ENCODE measurements at places on chromosomes 11 and 22. TPM values are rescaled to one million over a fixed set of nuclear protein-coding genes. Genes with fewer than 3 reads are reported as not detected.

DNA sequence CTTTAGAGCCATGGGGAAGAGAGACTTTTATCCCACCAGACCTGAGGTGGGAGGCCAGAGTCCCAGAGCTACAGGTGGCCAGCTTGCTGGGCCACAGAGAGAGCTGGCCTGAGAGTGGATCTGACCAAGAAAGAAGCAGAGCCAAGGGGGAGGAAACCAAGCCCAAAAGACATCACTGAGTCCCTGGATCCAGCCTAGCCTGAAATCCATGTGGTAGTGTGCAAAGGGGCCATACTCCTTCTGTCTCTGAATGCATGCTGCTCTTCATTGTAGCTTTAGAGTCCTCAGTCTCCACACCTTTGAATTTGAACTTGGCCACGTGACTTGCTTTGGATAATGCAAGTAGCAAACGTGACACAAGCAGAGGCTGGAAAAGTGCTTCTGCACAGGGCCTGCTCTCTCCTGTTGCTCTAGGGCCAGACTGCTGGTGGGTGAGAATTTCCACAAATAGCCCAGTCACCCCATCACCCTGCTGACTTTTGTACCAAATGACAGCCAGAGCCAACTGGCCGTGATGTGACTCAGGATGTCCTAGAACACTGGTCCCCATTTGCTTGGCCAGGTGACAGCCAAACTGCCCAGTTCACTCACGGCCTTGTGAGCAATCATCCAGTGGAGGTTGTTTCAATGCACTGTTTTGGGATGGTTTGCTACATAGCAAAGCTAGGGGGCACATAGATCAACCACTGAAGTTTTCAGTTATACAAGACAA, 93.6 kb downstream of the DHCR7 start:
- DNase-seq = no peak

The BACE1-AS gene
- total RNA-seq = 12.2 TPM

GRCh38 chr11:32658639-32659406, 75.2 kb downstream of the EIF3M start:
- DNase-seq = no peak

The CCDC34 gene
- total RNA-seq = 23.7 TPM

The BCO2 gene
- 1.0 TPM for total RNA-seq

The PLAAT5 gene
- total RNA-seq = 23.0 TPM

DNA sequence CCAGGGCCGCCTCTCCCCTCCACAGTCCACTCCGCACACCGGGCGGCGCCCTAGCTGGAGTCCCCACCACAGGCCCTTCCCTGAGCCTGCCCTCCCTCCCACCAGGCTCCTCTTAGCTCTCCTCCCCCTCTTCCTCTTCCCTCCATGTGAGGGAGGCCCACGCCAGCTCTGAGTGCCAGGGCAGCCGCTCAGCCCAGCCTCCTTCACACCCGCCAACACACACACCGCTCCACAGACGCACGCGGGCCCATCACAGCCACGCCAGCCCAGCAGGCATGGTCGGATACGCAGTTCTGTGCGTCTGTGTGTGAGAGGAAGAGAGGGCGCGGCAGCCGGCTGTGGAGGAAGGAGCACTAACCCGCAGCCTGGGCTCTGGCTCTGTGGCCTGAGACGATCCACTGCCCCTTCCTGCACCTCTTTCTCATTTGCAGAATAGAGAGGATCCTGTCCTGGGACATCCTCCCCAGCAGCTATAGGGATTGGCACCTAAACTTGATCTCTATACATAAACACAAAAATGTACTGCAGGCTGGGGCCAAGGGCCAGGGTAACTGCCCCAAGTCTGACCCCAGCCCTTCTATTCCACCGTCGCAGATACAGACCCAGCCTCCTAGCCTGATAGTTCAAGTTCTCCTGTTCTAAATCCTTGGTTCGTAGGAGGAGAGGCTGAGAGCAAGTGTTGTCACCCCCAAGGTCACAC, 3.5 kb downstream of the CHRM4 start:
- DNase-seq = no peak

The IL10RA gene
- total RNA-seq = 0.74 TPM

Measured in WTC11 (cell line).